Mammary epithelial cell (primary cell): ENCODE measurements at places on chromosomes 12 and 14.

- DNase-seq, result no peak
These were observed 15.5 kb downstream of the MORN3 start for GRCh38 chr12:121653999-121654398.

DNA sequence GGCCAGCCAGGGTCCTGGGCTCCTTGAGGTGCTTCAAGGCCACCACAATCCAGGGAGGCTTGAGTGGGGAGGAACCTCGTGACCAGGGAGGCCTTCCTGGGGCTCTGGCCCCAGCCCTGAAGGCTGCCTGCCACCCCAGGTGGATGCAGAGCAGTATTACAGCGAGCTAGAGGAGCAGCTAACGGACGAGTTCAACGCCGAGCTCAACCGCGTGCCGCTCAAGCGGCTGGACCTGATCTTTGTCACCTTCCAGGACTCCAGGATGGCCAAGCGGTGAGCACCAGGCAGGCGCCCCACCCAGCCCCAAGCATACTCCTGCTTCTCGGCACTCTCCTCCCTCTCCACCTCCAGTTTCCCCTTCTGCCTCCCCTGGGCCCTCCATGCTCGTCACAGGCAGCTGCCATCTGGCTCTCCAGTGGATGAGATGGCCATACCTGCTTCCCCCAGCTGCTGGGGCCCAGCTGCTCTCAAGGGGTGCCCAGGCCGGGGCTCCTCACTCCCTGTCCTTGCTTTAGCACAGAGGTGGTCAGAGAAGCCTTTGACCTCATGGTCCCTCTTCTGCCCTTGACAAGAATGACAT is 30.6 kb downstream of the NGB start:
- no peak for DNase-seq

GRCh38 chr12:10395390-10395998 is 5.7 kb upstream of the KLRK1 start:
- DNase-seq, result peak; percentile 91

DNA sequence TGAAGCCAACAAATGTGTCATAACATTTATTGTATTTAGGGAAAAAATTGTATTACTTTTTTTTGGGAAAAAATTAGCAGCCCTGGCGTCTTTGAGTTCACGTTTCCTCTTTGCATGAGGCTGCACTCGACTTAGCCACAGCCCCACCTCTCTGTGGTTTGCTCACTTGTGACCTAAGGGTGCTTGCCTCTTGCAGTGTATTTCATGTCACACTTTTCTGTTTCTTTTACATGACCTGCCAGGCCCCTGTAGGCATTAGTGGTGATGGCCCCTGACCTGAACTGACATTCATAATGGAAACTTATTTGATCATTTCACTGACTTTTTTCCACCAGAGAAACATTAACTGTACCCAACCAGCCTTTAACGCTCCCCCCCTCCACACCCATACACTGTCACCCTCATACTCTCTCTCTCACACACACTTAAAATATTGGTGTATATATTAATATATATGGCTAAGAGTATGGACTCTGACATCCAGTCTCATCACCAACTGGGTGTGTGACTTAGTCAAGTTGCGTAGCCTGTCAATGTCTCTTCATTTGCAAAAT is 122.9 kb downstream of the PRKCH start:
- DNase-seq, result no peak

GRCh38 chr12:126487431-126487980 is 1422.3 kb downstream of the AACS start:
- no peak for DNase-seq

DNA sequence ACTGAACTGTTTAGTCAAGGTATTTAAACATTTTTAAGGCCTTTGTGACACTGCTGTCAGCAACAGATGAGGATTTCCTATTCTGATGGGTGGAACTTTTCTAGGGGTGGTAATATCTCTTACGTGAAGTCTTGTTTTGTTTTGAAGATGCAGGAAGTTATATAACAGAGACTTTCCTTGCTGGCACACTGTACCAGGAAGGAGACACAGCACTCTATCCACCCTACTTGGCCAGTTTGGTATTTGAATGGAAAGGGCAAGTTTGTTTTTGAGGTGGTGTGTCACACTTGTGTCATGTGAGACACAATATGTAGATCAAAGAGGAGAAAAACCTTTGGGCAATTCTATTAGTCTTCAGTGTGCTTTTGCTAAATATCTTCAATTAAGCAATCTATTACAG is 51.6 kb upstream of the SRP54 start:
- peak; percentile 8 for DNase-seq

GRCh38 chr14:92448786-92449185 is 64.8 kb upstream of the RIN3 start:
- DNase-seq, result no peak

DNA sequence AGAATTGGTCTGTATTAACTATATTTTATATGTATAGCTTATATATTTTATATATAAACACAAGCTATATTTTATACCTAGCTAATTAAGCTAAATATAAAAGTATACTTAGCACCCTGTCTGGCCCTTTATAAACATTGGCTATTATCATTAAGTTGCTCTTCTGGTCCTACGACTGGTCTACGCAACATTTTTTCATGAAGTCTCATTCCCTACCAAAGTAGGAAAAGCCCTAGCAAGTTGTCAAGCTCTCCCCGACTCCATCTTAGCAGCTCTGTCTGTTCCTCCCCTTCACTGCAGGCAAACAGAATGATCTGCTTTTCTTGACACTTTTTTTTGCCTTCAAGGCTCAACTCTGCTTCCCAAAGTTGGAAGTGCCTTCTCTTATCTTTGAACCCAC is 36.7 kb upstream of the ELK3 start:
- no peak for DNase-seq

DNA sequence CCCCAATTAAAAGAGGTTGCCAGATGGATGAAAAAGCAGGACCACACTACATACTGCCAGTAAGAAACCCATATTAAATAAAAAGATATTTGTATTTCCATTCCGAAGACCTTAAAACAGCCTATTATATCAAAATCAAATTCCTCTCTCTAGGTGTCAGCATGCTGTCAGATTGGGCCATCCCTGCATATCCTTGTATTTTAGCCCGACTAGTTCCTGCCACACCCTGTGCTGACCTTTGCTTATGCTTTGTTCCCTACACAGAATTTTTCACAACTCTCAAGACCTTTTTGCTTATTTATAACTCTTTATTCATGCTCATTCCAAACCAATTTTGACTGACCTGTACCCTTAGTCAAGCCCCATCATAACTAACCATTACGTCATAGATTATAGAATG is 12.8 kb downstream of the GSKIP start:
- no peak for DNase-seq

- peak; percentile 43 for DNase-seq
These were observed 27.6 kb upstream of the SEL1L start for GRCh38 chr14:81561084-81561775.

DNA sequence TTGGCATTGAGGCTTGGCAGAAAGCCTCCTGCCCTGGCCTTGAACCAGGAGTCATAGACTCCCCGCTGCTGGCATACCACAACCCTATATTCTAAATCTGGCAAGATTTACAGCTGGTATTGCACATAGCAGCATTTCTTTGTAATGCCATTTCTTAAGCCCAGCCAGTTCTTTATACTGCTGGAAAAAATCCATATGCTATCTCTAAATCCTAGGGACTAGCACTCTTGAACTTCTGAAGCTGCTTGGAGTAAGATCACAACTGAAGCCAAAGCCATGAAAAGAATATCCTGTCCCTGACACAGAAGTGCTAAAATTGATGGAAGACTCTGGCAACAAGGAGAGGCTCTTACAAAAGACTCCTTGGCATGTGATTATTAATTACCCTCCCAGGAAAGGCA is 89.3 kb downstream of the KCNC2 start:
- no peak for DNase-seq

- DNase-seq, result no peak
These were observed 1505.3 kb downstream of the AACS start for GRCh38 chr12:126570566-126570965.

- DNase-seq, result no peak
These were observed 32.3 kb upstream of the TBC1D30 start for GRCh38 chr12:64792128-64792527.

DNA sequence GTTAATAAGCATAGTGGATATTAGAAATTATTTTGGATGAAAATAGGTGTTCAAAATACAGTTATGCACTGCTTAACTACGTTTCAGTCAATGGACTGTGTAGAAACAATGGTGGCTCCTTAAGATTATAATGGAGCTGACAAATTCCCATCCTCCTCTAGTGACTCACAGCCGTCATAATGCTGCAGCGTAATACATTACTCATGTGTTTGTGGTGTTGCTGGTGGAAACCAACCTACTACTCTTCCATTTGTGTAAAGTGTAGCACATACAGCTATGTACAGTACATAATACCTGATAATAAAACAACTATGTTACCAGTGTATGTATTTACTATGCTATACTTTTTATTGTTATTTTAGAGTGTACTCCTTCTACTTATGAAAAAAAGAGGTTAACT is 111.2 kb upstream of the TMCC3 start:
- peak; percentile 94 for DNase-seq

DNA sequence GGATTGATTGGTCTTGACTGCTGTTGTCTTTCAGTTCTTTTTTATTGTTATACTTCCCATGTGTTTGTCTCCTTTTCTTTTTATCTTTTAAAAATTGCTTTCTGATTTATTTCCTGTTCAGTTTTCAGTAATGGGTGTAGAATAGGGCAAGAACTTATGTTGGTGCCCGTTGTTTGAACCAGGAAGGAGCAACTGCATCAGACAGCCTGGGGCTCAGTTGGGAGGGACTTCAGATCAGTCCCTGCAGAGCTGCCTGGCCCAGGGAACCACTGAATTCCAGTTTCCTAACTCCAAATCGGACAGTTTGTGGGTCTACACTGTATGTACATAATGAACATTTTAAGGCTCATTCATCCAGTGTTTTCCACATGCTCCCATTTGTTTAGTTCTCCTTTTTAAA is 64.9 kb downstream of the FBXO34 start:
- peak; percentile 48 for DNase-seq

DNA sequence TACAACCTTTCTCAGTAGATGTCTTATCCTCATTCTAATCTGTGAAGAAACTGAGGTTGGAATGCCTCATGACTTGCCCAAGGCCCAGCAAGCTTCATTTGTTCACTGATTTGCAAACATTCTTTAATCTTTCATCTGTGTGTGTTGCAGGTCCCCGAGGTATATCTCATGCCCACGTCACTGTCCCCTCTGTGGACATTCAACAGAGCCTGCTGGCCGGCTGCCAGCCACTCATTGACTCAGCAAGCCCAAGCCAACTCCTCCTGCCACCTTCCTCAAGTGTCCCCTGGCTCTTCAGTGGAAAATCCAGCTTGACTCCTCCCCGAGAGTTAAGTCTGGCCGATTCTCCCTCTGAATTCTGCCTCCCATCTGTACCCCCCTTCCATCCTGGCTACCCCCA is 1.9 kb upstream of the DCAF4 start:
- no peak for DNase-seq

- no peak for DNase-seq
These were observed 99.2 kb downstream of the DIP2B start for GRCh38 chr12:50603817-50604639.

- peak; percentile 84 for DNase-seq
These were observed 7.0 kb downstream of the MLF2 start for GRCh38 chr12:6745741-6746525.

- DNase-seq, result no peak
These were observed 544.4 kb upstream of the TMEM132C start for GRCh38 chr12:127722611-127723010.

DNA sequence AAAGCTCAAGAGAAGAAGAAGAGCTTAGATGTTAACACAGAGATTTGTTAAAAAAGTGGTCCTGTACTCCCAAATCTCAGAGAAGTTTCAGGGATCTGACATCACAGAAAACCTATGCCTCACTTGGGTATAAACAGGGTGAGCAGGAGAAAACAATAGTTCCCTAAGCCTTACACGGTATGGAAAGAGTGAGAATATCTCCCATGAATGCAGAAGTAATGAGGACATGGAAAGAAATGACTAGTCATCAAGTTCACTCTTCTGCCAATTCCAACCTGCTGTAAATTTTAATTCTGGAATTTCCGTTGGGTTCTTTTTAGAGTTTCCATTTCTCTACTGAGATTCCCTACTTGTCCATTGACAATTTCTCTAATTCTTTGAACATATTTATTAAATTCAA is 6.2 kb upstream of the PTGER2 start:
- DNase-seq, result no peak

DNA sequence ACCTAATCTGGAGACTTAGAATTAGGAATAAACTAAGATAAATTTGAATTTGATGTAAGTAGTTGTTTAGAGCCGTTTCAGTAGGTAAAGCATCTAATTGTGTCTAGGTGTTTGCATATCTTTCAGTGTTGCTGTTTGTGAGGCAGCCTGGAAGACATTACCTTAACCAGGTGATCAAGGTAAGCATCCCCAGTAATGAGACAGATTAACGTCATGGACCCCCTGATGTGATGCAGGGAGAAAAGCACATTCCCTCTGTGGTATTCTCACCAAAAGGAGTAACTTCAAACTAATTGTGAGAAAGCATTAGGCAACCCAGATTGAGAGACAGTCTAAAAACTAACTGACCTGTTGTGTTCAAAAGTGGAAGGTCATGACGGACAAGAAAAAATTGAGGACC is 251.6 kb downstream of the NUAK1 start:
- no peak for DNase-seq

DNA sequence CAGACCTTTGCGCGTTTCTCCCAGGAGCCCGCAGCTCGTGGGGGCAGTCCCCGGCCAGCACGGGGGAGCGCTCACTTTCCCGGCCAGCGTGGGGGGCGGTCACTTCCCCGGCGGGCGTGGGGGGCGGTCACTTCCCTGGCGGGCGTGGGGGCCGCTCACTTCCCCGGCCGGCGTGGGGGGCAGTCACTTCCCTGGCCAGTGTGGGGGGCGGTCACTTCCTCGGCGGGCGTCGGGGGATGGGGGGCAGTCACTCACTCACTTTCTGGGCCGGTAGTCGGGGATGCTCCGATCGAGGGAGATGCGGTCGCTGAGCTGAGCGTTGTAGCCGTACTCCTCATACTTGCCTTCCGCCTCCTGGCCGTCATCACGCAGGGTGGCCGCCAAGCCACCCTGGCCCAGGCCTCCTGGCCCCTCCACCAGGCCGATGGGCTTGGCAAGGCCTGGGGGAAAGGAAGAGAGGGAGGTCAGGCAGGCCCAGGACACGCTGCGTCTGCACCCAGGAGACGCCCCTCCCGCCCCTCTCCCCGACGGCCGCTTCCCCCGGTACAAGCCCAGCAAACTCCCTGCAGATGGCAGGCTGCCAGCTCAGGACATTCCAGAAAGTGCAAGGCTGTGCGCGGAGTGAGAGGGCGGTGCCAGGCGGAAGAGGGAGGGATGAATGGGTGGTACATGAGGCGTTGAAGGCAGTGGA is 43.3 kb downstream of the GALNT9 start:
- DNase-seq, result no peak

- no peak for DNase-seq
These were observed 106.5 kb downstream of the ADGRD1 start for GRCh38 chr12:131060011-131060703.

DNA sequence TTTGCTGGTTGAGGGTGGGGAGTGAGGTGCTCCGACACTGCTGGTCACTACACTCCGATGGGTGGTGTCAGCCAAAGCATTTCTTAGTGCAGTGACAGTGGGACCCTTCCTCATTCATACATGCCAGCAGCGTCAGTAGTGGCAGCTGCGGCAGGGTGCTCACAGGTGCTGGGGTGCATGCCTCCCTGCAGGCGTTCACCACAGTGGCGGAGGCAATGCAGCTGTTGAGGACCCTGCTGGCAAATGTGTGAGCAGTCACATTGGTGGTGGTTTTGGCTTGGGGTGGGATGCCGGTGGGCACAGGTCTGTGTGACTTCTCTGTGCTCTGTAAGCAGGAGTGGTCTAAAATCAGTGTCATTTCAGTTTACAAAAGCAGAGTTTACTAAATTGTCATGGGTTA is 464.6 kb downstream of the FUT8 start:
- DNase-seq, result no peak

- DNase-seq, result no peak
These were observed 207.2 kb downstream of the SLC5A8 start for GRCh38 chr12:101002696-101003419.
